Right forelimb (tissue), 1 donor: ENCODE measurements at places on chromosomes 16 and 17.

DNA sequence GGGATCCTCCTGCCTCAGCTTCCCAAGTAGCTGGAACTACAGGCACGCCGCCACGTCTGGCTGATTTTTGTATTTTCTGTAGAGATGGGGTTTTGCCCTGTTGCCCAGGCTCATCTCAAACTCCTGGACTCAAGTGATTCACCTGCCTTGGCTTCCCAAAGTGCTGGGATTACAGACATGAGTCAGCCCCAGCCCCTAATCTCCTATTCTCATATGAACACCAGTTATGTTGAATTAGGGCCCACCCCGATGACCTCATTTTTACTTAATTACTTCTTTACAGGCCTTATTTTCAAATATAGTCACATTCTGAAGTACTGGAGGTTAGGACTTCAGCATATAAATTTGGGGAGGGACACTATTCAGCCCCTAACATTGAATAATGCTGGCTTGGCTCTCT is 49.2 kb downstream of the ZNRF1 start:
- DNase-seq: no peak

GRCh38 chr16:13030769-13031168 is 129.4 kb downstream of the SHISA9 start:
- DNase-seq: no peak

DNA sequence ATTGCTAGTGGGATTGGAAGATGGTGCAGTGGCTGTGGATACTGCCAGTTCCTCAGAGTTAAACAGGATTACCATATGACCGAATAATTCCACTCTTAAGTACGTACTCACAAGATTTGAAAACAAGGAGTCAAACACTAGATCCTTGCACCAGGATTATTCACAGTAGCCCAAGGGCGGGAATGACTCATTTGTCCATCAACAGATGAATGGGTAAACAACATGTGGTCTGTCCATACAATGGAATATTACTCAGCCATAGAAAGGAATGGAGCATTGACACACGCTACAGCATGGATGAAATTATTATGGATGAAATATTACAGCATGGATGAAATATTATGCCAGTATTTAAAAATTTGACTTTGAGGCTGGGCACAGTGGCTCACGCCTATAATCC is 9.1 kb upstream of the MAPK8IP3 start:
- no peak for DNase-seq

DNA sequence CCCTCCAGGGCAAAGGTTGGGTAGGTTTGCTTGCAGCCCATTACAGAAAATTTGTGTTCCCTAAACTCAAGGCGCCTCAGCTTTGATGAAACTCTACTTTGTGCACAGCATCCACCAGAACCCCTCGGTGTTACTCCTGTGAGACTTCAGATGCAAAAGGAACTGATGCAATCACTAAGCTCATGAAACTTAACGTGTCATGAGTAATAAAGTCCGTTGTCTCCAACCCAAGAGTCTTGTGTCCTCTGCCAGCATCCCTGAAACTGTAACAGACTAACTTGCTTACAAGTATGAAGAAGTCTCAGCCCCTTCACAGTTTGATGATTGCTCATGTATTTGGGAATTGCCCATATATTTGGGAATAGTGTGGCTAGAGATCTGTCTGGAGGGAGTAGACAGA is 74.8 kb upstream of the MARCHF10 start:
- DNase-seq: no peak

- DNase-seq: no peak
Observed at GRCh38 chr17:14310605-14311004, 9.7 kb downstream of the HS3ST3B1 start.
